ENCODE measurements at places on chromosomes 3 and 15.

DNA sequence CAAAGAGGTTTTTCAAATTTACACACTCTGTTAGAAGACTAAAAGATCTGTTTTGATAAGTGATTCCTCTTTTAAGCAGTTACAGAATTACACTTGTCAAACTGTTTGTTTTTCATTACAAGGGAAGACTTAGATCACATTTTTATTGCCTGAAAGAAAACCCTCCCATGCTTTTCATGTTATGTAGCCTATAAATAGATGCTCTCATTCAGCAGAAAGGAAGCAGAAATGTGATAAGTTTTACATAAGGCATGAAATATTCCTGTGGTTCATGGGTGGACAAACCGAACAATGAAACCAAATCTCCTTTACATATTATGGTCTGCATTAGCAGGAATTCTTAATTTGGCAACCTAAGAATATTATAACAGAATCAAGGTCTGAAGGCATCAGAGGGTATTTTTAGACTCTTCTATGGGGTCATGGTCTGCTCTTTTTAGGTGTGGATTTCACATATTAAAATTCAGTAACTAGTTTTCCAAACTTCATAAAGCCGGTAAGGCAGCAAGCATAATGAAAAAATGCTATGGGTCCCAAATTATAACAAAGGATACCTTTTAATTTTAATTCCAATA lies 37.3 kb upstream of the FXR1 start:
- DNase-seq: no peak

DNA sequence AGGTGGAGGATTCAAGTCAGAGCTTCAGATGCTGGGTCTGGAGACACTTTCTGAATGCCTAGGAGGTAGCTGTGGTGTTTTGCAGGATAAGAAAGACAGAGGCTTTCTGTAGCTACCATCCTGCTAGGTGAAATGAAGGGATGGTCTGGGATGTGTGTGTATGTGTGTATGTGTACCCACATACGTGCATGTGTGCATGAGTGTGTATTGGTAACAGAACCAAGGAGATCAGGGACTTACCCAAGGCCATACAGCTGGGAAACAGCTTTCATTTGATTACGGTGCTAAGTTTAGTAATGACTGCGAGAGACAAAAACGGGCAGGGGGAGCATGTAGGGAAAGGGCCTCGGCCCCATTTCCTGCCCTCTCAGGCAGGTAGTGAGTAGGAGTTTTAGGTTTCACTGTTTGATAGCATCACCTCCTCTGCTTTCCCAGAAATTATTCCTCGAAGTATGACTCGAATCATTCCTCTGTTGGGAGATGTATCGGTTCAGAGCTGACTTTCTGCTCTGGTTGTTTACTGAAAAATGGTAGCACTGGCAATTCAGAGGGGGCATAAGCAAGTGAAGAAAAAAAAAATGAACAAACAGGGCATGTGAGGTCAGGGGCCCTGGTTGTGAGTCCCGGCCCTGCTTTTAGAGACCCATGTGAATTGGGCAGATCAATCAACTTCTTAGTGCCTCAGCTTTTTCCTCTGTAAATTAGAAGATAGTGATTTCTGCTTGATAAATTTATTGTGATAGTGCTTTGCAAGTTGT lies 130.7 kb downstream of the LPP start:
- no peak for DNase-seq

DNA sequence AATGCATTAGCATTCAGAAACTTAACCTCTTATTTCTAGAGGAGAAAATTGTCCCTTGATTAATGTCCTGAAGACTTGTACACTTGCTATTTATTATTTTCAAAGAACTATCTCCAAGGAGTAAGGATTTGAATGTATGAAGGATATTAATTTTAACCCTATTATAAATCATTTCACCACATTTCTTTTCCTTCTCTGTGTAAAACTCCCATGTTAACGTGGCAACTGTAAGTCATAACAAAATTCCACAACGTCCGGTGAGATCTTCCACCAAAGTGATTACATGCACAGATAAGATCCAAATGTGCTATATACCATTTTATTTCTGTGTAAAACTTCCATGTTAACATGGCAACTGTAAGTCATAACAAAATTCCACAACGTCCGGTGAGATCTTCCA lies 229.1 kb upstream of the ARHGEF26 start:
- no peak for DNase-seq

GRCh38 chr3:171950373-171950772 lies 89.0 kb upstream of the FNDC3B start:
- DNase-seq: no peak

- DNase-seq: no peak
These were observed 18.3 kb upstream of the TRAK1 start for GRCh38 chr3:42072831-42073301.

- no peak for DNase-seq
These were observed 8.8 kb downstream of the NECTIN3 start for GRCh38 chr3:111080413-111080812.

GRCh38 chr3:113275929-113276750 lies 64.8 kb downstream of the BOC start:
- DNase-seq: no peak

DNA sequence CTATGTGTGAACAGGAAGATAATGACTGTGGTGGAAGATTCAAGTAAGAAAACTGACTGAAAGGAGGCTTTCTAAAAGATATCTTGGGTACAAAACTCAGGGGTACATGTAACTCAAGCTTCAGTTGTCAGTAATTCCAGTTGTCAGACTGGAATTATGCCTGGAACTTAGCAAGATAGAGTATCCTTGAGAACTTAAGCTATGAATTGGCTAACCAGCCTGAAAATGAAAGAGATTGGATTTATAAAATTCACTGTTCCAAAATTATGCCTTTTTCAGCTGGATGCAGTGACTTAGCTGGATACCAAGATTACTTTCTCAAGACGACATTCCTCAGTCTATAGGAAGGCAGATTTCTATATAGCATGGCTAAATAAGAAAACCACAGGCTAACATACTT lies 221.9 kb upstream of the ZBTB20 start:
- no peak for DNase-seq

DNA sequence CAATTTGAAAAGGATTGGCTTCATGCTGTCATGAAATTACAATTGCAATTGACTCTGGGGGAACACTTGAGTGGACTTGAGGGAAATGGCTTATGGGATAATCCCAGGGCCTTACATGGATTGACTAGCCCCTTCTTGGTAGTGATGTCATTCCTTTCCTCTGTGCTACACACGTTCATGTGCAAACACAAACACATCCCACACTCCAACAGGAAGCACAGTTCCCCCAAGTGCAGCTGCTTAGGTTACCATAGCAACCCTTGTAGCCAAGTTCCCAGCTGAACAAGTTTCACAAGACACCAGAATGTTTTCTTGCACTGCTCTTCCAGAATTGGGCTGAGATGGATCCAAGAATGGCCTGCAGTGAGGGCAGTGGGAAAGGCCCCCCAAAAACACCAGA lies 217.0 kb downstream of the ZNF621 start:
- DNase-seq: no peak

DNA sequence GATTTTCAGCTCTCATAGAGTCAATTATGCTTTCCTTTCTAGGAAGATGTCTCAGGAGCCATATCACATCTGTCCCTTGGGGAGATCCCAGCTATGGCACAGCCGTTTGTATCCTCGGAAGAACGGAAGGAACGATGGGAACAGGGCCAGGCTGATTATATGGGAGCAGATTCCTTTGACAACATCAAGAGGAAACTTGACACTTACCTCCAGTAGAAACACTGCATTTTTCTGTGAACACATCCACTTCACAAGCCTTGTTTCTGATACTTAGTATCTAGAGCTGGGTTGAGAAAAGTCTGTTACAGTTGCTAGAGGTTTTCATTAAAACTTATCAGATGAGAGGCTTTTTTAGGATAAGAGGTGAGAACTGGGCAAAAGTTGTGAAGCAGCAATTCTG lies 35.4 kb downstream of the GYG1 start:
- DNase-seq: no peak

GRCh38 chr3:146682171-146682570 lies 77.0 kb upstream of the PLSCR5 start:
- DNase-seq: no peak

DNA sequence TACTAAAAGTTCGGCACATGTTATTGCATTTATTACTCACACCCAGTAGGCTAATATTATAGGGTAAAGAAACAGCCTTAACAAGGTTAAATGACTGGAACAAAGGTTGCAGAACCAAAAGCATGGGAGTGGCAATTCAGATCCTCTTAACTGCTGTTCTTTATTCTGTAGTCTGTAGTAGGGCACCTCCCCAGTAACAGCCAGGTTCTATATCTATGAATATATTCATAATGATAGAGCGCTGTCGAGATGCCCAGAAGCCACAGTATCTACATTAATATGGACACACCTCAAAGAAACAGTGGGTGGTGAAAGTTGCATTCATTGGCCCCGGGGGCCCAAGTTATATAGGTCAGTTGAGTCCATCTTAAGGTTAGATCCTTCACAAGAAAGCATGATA lies 340.9 kb upstream of the THRB start:
- no peak for DNase-seq

- no peak for DNase-seq
These were observed 139.1 kb downstream of the SRGAP3 start for GRCh38 chr3:9110316-9110715.

DNA sequence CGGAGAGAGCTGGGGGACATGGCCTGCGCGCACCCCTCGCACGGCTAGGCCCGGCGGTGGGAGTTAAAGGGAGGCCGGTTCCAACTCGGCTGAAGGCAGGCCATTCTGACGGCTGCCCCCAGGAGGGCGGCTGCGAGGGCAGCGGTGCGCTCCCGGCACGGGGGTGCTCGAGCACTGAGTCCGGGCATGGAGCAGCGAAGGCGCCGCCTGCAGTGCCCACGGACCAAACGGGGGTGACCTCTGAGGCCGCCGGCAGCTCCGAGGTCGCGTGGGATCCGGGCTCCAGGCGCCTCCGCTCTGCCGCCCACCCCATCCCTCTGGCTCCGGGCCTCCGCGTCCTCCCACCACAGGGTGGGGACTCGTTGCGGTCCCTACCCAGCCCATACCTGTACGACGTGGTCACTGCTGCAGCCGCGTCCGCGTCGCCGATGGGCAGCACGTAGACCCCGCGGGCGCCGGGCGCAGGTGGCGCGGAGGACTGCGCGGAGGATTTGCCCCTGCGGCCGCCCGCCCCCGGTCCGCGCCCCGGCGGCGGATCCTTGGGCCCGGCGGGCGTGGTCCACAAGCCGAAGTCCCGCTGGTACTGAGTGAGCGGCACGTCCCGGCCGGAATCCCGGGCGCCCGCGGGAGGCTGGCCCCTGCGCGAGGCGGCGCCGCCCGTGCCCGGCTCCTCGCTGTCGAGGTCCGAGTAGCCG lies 469 bp downstream of the MAP6D1 start:
- DNase-seq: no peak

Data from cortex of kidney (tissue), 1 donor.